ENCODE measurements at places on chromosomes 16 and 17.

GRCh38 chr16:57172721-57173290, 13.0 kb downstream of the PSME3IP1 start:
- DNase-seq: no peak

DNA sequence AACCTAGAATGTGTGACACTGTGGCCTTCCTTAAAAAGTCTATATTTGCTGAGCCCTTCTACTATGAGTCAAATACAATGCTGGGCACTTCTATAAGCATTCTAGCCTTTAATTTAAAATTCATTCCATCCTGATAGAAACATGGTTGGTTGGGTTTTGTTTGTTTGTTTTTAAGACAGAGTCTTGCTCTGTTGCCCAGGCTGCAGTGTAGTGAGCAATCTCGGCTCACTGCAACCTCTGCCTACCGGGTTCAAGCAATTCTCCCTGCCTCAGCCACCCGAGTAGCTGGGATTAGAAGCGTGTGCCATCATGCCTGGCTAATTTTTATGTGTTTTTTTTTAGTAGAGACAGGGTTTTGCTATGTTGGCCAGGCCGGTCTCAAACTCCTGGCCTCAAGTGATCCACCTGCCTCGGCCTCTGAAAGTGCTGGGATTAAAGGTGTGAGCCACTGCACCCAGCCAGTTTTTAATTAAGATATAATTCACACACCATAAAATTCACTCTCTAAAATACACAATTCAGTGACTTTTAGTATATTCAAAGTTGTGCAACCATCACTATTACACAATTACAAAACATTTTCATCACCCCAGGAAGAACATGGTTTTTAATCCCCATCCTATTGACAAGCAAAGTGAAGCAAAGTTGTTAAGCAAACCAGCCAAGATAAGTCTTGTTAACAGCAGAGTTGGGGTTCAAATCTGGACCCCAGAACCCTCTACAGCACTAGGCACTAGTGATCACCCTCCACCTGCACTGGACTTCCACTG, 42.8 kb downstream of the CMTM4 start:
- no peak for DNase-seq

GRCh38 chr17:47119746-47120520, 69.2 kb downstream of the CDC27 start:
- no peak for DNase-seq

- no peak for DNase-seq
These were observed 44.7 kb downstream of the CEP95 start for GRCh38 chr17:64551461-64551860.

DNA sequence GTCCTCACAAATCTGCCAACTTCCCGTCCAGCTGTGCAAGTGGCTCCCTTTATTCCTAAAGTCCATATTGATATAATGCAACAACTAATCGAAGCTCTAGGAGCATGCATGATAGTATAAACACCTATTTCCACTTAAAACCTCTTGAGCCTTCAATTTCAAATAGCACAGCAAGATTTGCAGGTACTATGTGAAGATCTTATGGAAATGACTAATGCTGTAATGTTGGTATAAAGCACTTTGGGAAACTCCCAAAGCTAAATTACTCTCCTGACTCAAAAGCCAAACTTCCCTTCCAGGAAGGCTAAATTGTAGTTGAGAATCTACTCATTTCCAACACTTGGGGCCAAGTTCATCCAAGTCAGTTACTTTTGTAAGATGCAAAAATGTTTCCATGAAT, 287.6 kb upstream of the CDH11 start:
- no peak for DNase-seq

- DNase-seq: no peak
These were observed 4.8 kb downstream of the DHODH start for GRCh38 chr16:72013389-72013788.

DNA sequence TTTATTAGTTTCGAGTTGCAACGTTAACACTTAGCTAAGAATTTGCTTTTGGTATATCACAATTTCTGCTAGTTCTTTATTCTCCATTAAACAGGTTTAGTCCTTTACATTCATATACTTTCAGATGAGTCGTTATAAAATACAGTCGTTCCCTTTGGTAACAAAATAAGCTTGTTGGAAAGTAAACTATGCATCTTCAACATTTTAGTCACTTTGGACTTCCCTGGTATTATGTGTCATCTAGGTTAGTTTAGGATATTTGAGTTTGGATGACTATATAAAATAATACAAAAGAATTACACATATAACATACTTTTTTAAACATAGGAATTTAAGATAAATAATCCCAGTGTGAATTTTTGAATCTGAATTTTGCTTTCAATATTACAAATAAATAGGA, 351.5 kb downstream of the BCAS3 start:
- DNase-seq: no peak

DNA sequence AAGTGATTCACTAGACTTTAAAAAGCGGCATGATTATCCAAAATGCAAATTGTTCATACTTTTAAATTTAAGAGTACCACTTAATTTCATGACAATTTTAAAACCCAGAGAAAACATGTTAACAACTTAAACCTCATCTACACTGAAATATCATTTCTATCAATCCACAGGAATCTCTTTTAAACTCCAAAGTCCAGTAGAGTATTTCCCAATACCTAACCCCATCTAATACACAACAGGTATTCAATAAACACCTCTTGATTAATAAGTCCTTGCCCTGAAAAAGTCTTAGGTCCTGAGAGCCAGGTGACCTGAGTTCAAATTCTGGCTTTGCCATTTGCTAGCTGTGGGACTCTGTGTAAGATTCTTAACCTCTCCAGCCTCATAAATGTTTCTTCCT, 14.7 kb downstream of the CEP20 start:
- no peak for DNase-seq

- no peak for DNase-seq
These were observed 25.1 kb downstream of the CCDC42 start for GRCh38 chr17:8719291-8720246.

DNA sequence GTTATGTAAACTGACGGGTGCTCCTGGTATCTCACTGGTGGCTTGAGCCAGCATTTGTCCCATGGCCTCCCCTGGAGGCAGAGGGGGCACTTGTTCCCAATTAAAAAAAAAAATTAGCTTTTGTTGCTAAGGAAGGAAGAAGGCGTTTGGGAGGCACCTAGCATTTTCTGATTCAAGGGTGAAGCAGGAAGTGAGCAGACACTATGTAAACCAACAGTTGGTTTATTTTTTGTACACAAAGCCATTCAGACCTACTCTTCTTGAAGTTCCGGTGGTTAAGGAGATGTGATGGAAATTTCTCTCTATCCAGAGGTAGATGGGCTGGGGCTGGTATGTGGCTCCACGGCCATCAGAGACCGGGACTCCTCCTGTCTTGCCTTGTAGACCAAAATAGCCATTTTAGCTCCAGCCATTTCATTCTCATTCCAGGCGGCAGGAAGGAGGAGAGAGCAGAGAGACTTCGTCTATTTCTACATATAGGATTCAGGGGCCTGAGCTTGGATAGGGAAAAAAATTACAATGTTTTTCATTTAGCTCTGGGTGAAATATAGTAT, 103.0 kb downstream of the SNX29 start:
- DNase-seq: no peak

- no peak for DNase-seq
These were observed 296.2 kb downstream of the SEC14L1 start for GRCh38 chr17:77437017-77437416.

DNA sequence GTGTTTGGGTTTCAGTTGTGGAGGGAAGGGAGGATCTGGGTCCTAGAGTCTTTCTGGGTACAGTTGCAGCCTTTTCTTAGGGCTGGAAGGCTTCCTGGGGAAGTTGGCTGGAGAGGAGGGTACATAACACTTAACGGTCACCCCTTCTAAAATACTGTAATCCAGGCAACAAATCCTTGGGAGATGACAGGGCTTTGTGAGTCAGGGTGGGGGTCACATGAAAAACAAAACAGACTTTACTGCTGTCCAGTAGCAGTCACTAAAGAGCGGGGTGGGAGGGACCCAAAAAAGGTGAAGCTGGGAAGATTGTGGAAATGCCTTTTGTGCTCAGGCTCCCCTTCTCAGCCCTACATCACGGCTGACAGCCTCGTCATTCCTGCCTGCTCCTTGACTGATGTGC, 6.3 kb downstream of the SAP30BP start:
- DNase-seq: no peak

DNA sequence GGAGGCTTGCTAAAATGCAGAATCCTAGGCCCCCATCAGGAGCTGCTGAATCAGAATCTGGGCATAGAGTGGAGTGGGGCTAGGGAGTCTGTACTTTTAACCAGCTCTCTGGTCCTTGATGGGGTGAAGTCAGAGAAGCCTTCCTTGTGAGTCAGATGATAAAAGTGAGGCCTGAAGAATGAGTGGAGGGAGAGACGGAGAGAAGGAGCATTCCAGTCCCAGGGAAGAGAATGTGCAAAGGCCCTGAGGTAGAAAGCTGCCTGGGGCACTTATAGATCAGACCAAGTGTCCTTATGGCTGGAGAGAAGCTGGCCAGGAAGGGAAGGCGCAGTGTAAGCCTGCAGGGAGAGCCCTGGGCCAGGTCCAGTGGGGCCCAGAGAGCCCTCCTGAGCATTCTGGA, 235.1 kb upstream of the NLRP1 start:
- no peak for DNase-seq

- no peak for DNase-seq
These were observed 1.6 kb downstream of the TBC1D10B start for GRCh38 chr16:30368792-30369090.

DNA sequence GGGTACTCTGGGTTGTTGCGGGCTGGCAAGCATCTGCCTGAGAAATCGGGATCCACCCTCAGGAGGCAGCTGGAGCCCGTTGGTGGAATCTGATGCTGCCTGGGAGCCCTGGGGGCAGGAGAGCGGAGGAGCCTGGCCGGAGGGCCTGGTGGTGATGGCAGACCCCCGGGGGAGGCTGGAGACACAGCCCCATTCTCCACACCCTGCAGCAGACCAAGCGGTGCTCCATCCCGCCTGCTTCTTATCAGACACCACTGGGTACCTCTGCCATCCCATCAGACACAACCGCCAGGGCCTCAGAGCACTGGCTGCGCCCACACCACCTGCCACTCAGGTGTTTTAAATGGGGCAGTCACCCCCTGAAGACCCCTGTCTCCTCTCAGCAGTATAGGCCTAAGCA, 103.9 kb downstream of the RBFOX3 start:
- no peak for DNase-seq

- DNase-seq: no peak
These were observed at the start of gene FBXL16 for GRCh38 chr16:705431-706188. Gene FBXL16, minus strand, starts transcription at chr16:705801. Its CDS starts 8,396 bp downstream, at chr16:697405.

DNA sequence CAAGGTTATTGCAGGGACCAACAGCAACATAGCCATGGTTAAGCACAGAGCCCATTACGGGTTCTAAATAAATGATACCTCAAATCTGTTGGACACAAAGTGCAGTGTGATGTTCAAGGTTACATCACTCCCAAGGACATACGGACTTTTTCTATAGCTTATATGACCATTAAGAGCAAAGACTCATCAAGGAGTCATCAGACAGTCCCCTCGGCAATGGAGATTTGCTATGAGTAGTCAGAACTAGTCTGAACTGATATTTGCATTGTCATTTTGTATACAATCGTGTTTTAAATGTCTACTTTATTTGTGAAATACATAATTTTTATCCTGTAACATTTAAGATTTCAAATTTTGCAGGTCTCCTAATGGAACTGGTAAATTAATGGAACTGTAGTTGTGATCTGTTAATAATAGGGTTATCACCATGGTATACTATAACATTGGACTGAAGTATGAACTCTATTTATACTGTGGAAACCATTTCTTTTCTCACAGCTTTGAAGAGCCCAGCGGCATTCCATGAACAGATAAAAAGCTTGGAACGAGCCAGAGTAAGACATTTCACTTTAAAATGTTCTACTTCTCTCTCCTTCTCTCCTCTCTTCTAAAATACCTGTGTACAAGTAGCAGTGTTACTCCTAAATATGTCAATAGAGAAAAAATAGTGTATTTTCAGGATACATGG, 140.9 kb downstream of the MRTFB start:
- no peak for DNase-seq

GRCh38 chr16:64094181-64094965, 1027.5 kb downstream of the CDH11 start:
- no peak for DNase-seq

DNA sequence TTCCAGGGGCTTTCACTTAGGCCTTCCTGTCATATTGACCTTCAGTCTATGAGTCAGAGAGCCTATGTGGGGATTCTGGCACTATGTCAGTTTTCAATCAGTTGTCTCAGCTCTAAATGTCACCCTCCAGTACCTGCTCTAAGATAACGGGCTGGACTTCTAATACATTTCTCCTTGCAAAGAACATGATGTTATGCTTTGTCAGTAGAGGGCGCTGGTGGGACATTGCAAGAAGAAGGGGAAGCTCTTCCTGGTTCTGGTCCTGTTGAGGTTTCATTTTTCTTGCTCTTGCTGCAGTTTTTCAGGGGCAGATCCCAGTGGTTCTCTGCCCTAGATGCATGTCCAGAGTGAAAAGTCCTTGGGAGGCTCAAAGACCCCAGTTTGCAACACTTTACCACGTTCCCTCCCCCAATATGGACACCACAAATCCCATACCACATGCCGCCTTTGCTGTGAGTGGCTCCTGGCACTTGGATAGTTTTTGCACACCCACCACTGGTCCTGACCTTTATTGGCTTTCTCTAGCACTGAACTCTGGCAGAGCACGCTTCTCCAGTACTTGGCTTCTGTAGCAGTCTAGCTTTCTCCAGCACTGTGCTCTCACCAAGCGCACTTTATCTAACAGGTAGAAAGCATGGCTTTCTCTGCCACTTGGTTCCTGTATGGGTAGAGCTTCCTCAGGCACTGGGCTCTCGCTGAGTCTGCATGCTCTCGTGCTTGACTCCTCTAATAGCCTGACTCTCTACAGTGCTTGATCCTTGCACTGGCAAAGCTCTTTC, 49.0 kb downstream of the BCL7C start:
- peak; percentile 71 for DNase-seq

GRCh38 chr17:14346801-14347200, 45.9 kb downstream of the HS3ST3B1 start:
- DNase-seq: no peak

- no peak for DNase-seq
These were observed 7.9 kb downstream of the ENGASE start for GRCh38 chr17:79082311-79083190.

DNA sequence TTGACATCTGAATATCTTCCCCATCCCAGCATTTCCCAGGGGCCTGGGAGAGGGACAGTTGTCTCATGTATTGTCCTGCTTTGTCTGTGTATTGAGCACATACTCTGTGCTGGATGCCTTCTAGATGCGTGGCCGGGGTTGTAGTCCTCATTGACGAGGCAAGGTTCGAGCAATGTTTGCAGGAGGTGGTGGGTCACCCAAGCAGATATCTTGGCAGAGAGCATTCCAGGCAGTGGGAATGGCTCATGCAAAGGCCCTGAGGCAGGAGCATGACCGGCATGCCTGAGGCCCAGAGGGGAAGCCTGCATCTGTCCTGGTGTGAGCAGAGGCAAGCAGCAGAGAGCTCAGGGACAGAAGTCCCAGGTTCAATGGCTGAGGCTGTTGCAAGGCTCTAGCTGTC, 17.5 kb downstream of the KRT33A start:
- no peak for DNase-seq

GRCh38 chr17:76736349-76737081, 616 bp downstream of the SRSF2 start:
- no peak for DNase-seq

DNA sequence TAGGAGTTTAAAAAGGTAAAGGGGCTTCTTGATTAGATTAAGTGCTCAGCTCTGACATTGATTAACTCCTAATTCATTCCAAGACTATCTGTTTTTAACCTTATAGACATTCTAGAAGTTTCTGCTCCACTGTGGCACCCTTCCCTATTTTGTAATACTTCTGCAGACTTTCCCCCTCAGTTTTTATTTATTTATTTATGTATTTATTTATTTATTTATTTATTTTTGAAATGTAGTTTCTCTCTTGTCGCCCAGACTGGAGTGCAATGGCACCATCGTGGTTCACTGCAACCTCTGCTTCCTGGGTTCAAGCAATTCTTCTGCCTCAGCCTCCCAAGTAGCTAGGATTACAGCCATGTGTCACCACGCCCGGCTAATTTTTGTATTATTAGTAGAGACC, 185.8 kb downstream of the PHKB start:
- no peak for DNase-seq

Data from activated CD8-positive, alpha-beta memory T cell treated with anti-CD3 and anti-CD28 coated beads for 1 hour (primary cell).